ENCODE measurements at places on chromosomes 13 and 19. TPM values are rescaled to one million over a fixed set of nuclear protein-coding genes. Genes with fewer than 3 reads are reported as not detected.

ZNF850 gene
- 3.3 TPM for total RNA-seq

SGCG gene
- not detected for total RNA-seq

CYP2A6 gene
- total RNA-seq = not detected

CBY2 gene
- not detected for total RNA-seq

PRR22 gene
- 8.8 TPM for total RNA-seq

GJB2 gene
- 19.4 TPM for total RNA-seq

SLC6A16 gene
- not detected for total RNA-seq

ZBTB32 gene
- not detected for total RNA-seq

GRCh38 chr13:68509734-68510621, 1279.8 kb upstream of the PCDH9 start:
- DNase-seq = no peak

- DNase-seq = peak; percentile 91
Measured at GRCh38 chr19:2282062-2282861, at the start of gene PEAK3. PEAK3 (minus strand) TSS chr19:2282175; CDS start chr19:2280931, 1,244 bp downstream.

DNA sequence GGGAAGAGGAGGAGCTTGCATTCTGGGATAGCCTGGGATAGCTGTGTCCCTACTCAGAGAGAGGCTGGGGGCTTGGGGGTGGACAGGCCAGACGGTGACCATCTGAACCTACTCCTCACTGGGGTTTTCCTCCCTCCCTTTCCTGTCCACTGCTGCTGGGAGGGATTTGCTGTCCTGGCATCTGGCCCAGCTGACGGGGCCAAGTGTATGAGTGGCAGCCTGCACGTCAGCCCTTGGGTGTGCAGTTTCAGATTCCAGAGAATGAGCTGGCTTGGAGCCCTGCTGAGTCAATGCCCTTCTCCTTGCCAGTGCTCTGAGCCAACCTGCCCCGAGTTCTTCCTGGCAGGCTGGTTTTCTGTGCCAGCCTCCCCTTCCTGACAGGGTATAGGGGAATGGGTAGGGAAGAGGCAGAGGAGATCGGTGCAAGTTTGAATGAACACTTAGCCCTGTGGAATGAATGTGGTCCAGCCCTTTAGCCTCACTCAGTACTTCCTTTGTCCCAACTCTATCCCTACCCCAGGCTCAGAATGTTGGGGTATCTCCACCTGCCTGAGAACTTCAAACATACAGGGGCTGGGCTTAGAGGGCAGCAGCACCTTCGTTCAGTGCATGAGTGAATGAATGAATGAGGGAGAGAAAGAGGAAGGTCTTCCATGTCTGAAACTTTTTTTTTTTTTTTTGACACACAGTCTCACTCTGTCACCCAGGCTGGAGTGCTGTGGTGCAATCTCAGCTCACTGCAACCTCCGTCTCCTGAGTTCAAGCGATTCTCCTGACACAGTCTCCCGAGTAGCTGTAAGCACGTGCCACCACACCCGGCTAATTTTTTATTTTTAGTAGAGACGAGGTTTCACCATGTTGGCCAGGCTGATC, 1.8 kb upstream of the ANGPTL4 start:
- peak; percentile 94 for DNase-seq

- peak; percentile 77 for DNase-seq
Measured at GRCh38 chr19:39410017-39410830, 2.2 kb upstream of the PLEKHG2 start.

GRCh38 chr19:9189535-9189934, 10.8 kb downstream of the OR7D2 start:
- no peak for DNase-seq

GRCh38 chr13:93806861-93807260, 580.3 kb downstream of the GPC6 start:
- no peak for DNase-seq

GRCh38 chr13:48066310-48066989, 28.5 kb downstream of the MED4 start:
- DNase-seq = no peak

GRCh38 chr13:85080691-85081090, 718.5 kb downstream of the SLITRK6 start:
- DNase-seq = no peak

DNA sequence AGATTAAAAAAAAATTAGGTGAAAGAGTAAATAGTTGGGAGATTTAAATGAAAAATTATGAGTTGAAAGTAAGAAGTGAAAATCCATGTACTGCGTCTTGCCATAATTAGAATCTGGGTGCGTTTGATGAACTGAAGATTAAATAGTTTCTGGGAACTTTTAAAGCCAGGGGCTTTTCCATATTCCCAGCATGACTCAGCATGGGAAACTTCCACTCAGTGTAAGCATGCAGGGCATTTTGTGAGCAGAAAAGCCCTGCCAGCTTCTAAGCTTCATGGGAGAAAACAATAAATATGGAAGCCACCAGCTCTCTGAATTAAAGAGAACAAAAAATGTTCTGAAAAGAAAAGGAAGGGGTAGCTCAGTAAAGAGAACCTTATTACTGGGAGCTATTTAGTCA, 62.0 kb upstream of the EDNRB start:
- no peak for DNase-seq

DNA sequence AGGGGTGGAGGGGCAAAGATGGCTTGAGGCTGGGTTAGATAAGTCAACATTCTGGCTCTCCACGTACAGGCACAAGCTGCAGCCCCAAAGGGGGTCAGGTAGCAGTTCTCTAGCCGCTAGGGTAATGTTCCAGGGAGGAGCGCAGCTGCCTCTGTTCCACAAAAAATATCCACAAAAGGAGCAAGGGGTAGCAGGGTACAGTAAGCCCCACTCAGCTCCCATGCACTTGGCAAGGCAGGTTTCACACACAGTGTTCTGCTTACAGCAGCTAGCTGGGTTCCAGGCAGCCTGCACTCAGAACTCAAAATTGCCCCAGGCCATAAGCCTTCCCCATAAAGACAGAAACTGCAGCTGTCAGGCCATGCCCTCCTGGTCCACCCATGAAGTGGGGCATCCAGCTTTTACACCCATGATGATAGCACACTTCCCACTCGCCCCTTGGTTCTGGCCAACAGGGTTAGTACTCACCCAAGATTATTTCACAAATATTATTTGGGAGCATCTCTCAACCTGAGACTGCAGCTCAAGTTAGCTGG, 130.0 kb downstream of the CYSLTR2 start:
- no peak for DNase-seq

DNA sequence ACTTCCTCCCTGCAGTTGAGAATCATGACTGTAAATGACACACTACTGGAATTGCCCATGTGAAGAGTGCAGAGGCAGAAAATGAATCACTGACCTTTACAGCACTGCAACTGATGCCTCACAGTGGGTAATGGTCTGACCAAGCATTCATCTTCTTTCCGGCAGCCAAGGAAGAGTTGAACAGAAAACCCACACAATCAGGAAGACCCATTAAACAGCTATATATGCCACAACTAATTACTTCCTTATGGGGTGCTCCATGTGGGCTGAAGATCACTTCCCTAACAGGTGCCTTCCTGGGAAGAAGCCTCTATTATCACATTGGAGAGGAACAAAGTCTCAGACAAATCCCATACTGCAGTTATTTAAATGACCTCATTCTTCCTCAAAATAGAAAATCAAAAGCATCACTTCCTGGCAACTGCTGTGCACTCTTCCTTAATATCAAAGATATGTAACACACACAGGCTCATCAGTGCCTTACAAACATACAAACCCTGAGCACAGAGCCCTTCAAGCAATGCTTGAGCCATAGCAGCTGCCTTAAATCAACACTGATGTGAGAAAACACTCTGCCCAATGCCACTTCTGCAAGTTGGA, 45.8 kb downstream of the RUBCNL start:
- no peak for DNase-seq

DNA sequence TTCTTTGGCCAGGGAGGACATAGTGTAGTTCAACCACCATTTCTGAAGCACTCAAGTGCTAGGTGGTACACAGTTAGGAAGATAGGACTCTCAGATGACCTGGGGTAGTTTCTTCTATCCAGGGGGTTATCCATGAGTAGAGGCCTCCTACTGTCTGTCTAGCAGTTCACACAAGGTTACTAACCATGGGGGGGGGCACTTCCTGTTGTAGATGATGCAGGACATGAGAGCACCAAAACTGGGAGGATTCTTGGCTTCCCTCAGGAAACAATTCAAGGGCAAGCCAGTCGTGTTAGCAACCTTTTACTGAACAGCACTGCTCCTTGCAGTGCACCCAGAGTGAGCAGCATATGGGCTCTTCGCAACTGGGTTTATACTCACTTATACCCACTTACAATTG, 8.9 kb upstream of the TPP2 start:
- no peak for DNase-seq

GRCh38 chr19:7645163-7645562, 8.3 kb downstream of the STXBP2 start:
- no peak for DNase-seq

- DNase-seq = no peak
Measured at GRCh38 chr19:42281827-42282762, 13.0 kb downstream of the CIC start.

DNA sequence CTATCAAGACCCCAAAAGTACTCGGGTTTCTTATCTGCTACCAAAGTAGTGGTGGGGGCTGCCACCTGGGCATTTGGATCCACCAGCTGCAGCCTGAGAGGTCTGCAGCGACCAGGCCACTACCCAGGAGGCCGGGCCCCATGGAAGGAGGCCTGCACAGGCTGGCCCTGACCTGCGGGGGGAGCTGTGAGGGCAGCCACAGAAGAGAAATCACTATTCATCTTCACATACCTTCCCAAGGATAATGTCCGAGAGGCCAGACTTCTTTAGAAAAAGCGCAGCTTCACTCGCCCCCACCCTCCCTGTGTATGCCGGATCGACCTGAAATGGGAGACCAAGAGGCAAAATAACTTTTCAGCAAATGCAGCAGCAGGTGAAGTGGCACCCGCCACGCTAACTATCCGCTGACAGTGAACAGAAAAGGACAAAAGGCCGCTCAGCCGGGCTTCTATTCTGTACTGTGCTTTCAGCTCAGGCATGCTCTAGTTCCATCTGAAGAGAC, 30.1 kb downstream of the EPS15L1 start:
- no peak for DNase-seq

DNA sequence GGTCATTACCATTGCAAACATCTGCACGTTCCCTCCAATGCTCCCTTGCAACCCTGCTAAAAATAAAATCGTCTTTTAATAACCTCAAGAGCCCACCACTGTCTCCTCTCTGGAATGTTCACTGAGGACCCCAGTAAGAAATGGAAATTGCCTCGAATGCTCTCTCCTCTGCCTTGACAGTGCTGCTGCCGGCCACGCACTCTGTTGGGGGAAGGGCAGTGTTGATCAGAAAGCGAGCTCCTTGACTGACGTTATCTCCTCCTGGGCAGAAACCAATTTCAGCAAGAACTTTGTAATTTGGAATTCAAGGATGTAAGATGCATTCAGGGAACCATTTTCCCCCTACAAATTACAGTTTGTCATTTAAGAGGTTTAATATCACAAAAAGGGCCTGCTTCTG, 718.5 kb downstream of the UQCRFS1 start:
- DNase-seq = no peak

DNA sequence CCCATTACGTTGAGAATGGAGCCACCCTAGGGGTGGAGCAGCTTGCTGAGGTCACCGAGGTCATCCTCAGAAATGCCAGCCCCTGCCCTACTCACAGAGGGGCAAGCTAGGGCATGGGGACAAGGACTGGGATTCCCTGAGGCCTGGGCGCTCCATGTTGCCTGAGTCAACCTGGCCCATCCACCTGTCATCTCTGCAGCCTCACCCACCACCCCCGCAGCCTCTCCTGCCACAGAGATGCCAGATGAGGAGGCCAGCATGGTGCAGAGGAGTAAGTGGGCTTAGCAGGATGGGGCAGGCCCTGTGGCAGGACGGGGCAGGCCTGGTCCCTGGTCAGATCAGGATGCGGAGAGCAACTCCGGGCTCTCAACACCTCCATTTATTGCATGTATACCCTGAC, 9.5 kb downstream of the NKPD1 start:
- no peak for DNase-seq

DNA sequence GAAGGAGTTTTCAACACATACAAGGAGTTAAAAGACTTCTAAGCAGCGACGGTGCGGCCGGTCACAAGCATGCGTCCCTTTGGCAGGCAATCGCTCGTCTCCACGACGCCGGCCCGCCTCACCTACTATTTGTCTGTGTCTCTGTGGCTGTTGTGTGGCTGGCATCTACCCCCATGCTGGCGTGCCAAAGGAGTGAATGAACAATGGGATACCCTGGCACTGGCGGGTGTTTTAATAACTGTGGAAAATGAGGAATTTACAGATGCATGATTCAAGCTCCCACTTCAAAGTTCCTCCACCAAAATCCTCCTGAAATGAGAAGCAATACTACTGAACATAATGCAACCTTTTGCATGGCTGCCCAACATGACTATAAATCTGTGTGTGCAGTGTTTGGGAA, 176.6 kb downstream of the KLF5 start:
- DNase-seq = no peak

- no peak for DNase-seq
Measured at GRCh38 chr13:41111454-41111853, 21.1 kb downstream of the KBTBD6 start.

GRCh38 chr19:31312009-31312676, 37.1 kb downstream of the TSHZ3 start:
- DNase-seq = no peak

GRCh38 chr19:39177110-39177699, 19.6 kb upstream of the NCCRP1 start:
- DNase-seq = no peak

- DNase-seq = no peak
Measured at GRCh38 chr19:19610376-19611202, 7.9 kb downstream of the PBX4 start.

Data from Peyer's patch (tissue), 4 donors.